COR-L47 (cell line): ENCODE measurements at places on chromosomes 12 and 14.

DNA sequence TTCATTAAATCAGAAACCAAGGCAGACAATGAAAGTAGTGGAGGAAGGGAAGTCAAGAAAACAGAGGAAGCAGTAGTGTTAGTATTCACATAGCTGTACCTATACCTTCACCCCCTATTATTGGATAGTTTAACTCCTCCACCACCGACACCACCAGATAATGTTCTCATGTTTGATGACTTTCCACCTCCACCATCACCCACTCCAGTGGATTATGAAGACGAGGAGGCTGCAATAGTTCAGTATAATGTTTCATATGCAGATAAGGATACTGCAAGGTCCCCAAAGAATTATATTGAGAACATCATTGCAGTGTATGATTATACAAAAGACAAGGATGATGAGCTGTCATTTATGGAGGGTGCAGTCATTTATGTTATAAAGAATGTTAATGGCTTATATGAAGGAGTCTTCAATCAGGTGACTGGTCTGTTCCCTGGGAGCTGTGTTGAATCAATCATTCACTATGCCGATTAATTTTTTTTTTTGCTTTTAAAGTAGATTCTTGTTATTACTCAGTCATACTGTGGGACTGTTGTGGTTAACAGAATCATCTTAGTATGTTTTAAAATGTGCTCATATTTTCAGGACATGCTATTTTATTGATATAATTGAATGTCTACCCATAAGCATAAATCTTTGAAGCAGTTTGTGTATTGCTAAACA, 32.2 kb upstream of the KTN1 start:
- DNase-seq: no peak

GRCh38 chr14:91609161-91609560, 99.1 kb upstream of the PPP4R3A start:
- no peak for DNase-seq

GRCh38 chr14:99706107-99706900, 22.2 kb downstream of the CYP46A1 start:
- DNase-seq: no peak

DNA sequence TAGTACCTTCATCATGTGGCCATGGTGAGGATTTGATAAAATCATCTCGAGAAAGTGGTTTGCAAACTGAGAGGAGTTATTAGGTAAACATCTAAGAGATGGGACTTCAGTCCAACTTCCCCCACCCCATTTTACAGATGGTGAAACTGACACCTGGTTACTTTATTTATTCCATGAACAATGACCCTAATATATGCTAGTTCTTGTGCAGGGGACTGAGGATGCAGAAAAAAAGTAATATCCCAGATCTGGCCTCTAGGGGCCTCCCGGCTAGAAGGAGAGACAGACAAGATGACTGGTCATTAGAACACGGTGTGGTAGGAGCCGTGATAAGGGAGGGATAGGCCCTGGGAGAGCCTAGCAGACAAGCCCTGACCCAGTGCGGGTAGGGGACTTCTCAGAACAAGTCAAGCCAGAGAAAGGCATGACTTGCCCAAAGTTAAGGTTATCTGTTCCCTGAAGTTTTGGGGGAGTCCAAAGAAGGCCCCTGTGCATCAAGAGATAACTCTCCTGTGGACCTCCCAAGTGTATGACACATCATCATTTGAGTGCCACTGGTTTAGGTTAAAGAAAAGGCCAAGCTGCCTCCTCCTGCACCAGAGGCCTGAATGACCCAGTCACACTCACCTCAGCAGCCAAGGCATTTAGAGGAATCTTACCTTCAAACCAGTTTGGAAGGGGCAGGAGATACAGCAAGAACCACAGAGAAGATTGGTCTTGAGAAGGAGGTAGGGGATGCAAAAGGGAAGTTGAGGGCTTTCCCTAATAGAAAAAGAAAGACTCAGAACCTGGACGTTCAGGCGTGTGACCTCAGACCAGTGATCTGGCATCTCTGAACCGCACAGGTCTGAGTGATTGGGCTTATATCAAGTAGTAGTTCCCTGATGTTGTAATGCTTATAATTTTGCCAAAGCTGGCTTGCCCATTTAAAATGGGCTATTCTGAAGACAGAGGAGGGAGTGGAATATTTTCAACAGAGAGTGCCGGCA, 1.6 kb downstream of the CMKLR1 start:
- DNase-seq: no peak

DNA sequence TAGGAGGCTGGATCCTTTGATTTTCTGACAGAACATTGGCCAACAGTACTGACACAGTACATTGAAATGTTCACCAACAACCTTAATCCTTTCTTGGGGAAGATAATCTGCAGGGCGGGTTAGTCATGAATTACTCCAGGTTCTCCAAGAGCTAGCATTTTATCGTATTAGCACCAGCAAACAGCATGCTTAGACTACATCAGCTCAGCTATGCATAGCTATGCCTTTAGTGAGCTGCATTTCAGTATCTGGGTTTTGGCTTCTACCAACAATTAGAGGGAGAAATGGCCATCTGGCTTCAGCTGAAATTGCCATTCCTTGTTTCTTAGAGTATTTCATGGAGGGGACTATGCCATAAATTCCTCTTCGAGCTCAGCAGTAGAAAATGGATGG, 33.8 kb downstream of the SAMD4A start:
- DNase-seq: no peak

- no peak for DNase-seq
These were observed 4.8 kb downstream of the BCAT1 start for GRCh38 chr12:24943947-24944600.

DNA sequence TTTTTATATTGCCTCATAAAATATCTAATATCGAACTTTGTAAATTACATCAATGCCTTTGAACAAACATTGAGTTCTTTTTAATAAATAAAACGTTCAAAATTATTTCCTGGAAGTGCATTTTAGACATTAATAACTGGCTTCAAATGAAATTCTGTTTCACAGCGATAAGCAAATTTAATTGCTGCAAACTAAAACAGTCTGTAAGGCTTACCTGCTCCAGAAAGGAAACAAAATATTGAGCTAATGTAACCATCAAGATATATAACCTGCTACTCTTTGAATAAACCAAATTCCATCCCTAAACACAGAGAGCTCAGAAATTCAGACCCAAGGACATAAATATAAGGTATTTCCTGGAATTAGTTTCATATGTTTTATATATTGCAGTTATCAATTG, 651.3 kb downstream of the MED13L start:
- no peak for DNase-seq

- DNase-seq: no peak
These were observed 59.8 kb upstream of the KCNA1 start for GRCh38 chr12:4849795-4850345.

DNA sequence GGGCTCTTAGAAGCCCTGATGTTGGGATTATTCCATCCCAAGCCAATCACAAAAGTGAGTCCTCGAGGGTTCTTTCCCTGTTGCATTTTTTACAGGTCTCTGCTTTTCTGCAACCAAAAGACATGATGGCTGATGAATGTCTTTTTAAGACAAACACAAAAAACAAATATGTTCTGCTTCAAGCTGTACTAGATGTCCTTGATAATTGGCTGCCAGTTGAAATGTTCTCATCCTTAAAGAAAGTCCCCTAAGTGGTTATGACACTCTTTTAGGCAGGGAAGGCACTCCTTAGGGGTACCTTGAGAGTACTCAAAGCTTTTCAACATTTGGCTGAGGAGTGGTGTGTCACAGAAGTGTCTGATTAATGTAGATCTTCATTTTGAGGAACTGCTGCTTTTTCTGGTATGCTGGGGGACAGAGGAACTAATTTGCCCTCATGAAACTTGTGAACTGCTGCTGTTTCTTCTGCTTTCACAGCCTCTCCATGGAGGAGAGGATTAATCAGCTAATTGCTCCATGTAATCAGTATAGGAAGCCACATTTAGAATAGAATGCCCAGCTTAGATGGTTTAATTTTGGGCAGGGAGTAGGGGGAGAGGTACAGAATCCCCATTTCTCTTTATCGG, 22.8 kb upstream of the IGF1 start:
- DNase-seq: no peak

DNA sequence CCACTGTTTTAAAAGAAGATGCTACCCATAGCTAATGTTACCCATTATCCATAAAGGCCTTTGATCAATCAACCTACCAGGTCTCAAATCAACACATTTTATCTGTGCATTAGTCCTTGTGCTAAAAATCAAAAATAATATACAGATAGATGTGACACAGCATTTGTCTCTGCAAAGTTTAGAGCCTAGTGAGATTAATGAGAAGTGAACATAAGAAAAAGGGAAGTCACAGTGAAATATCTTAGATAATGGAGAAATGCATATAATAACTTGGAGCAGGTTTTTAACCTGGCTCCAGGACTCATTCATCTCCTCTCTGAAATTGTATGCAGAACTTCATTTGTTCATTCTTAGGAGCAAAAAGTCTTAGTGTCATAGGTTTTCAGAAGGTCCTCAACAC, 7.2 kb downstream of the PDE3A start:
- no peak for DNase-seq

- no peak for DNase-seq
These were observed 22.7 kb upstream of the PNMA1 start for GRCh38 chr14:73736842-73737241.

GRCh38 chr12:88393017-88393767, 187.1 kb downstream of the KITLG start:
- DNase-seq: peak; percentile 6

DNA sequence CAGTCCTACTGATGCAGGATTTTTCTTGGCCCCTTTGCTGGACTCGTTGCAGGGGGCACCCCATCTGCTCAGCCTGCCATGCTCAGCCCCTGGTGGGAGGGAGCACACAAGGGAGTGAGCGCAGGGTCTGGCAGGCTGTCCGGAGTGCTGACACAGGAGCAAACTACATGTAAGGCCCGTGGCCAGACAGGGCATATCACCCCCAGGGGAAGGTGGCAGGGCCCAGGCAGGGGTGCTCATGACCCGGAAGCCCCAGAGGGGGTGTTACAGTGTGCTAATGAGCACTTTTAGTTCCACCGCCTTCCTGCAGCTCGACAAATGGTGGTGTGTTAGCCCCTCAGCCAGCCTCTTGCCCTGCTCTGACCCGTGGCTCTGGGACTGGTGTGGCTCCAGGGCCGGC, 645.6 kb upstream of the TMEM132C start:
- no peak for DNase-seq

- no peak for DNase-seq
These were observed 238.1 kb downstream of the APAF1 start for GRCh38 chr12:98883231-98883630.

DNA sequence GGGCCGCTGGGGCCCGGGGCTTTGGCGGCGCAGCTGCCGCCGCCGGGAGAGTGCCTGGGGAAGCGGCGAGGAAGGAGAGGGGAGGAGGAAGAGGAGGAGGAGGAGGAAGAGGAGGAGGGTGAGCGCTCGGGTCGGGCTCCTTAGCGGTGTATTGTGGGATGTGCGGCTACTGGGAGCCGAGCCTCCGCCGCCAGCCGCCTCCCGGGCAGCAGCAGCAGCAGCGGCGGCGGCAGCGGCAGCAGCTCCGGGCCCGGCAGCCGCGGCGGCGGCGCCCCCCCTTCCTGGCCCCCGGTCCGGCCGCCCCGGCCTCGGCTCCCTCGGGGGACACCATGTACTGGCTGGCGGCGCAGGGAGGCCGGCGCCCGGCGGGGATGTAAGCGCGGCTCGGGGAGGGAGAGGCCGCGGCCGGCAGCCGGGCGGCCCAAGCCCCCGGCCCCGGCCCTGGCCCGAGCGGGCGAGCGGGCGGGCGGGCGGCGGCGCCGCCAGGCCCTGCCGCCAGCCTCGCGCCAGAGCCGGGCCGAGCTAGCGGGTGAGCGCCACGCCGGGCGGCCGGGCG, at the start of gene SETD1B:
TSS of gene SETD1B (plus strand) at position 149 of the 556 bp plus-strand sequence. CDS start 729 bp downstream, outside the sequence.
- no peak for DNase-seq

DNA sequence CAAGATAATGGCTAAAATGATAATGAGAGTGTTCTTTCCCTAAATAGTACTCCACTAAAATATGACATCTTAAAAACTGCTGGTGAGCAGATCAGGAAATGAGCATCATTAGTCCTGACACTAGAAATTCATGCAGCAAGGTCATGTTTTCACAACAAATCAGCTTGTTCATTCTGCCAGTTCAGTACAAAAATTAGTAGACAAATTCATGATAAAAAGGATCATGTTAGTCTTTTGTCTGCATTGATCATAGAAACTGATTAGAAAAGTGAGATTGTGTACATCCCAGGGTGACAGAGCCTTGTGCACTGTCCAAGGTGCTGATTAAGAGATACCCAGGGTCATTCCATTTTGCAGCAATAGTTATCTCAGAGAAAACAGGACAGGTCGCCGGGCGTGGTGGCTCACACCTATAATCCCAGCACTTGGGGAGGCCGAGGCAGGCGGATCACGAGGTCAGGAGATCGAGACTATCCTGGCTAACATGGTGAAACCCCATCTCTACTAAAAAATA, 163.6 kb downstream of the RIMBP2 start:
- no peak for DNase-seq

GRCh38 chr12:97140355-97140754, 233.3 kb downstream of the NEDD1 start:
- DNase-seq: no peak

DNA sequence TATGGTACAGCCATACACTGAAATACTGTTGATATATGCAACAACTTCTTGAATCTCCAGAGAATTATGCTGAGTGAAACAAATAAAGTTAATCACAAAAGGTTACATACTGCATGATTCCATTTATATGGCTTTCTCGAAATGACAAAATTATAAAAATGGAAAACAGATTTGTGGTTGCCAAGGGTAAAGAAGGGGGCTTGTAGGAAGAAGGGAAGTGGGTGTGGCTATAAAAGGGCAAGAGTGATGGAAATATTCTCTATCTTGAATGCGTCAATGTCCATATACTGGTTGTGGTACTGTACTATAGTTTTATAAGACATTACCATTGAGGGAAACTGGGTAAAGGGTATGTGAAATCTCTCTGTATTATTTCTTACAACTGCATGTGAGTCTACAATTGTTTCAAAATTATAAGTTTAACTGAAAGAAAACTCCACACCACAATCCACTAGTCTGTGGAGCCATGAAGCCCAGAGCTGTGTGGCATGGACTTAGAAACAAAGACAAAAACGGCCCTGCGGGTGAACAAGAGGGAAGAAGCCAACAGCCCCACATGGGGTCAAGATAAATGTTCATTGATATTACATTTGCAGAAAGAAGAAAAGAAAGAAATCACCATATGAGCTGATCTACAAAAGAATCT, 18.3 kb upstream of the TSPAN11 start:
- no peak for DNase-seq

DNA sequence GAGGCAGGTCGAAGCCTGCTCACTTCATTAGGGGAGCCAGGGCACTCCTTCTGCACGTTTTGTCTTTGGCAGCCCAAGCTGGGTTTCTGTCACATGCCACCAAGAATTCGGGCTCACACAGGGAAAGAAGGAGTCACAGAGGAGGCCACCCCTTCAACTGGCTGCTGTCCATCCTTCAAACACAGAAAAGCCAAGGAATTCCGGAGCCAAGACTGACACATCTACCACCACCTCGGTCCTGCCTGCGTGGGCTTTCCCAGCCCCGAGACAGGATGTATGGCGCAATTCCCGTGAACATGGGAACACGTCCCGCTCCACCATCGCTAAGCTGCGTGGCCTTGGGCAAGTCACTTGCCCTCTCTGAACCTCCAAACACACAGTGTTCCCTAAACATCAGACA, 70.4 kb downstream of the NCOR2 start:
- DNase-seq: no peak

- no peak for DNase-seq
These were observed 8.6 kb upstream of the SNAPC1 start for GRCh38 chr14:61753631-61754030.

- DNase-seq: no peak
These were observed 40.8 kb downstream of the VDR start for GRCh38 chr12:47863985-47864384.
